ENCODE measurements at places on chromosomes 3 and 15.

DNA sequence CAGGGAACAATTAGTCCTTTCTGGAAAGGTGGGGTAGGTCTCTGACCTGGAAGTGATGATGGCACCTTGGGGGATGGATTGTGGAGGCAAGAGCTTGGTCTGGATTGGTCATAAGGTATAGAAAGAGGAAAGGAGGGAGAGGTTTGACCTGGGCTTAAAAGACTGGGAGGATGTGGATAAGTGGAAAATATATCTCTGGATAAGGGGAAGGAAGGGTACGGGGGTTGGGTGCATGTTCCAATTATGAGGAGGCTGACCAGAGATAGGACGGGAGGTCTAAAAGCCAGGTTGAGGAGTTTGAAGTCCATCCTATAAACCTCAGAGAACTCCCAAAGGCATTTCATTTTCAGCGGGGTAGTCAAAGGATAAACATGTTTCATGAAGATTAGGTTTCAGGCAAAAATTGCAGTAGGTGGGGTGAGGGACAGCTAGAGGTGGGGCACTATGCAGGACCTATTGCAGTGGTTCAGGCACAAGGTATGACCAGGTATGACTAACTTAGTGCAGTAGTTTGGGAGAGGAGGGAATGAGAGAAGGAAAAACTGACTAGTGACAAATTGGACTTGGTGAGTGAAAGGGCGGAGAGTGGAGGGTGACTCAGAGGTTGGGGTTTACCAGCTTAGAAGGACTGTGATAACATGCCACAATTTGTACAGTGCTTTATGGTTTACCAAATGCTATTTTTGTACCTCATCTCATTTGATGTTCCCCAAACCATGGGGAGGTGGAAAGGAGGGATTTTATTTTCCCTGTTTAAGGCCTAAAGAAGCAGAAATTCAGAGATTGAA, 10.7 kb downstream of the PDE8A start:
- no peak for DNase-seq

- no peak for DNase-seq
These were observed 401 bp downstream of the SEC11A start for GRCh38 chr15:84715441-84716035.

DNA sequence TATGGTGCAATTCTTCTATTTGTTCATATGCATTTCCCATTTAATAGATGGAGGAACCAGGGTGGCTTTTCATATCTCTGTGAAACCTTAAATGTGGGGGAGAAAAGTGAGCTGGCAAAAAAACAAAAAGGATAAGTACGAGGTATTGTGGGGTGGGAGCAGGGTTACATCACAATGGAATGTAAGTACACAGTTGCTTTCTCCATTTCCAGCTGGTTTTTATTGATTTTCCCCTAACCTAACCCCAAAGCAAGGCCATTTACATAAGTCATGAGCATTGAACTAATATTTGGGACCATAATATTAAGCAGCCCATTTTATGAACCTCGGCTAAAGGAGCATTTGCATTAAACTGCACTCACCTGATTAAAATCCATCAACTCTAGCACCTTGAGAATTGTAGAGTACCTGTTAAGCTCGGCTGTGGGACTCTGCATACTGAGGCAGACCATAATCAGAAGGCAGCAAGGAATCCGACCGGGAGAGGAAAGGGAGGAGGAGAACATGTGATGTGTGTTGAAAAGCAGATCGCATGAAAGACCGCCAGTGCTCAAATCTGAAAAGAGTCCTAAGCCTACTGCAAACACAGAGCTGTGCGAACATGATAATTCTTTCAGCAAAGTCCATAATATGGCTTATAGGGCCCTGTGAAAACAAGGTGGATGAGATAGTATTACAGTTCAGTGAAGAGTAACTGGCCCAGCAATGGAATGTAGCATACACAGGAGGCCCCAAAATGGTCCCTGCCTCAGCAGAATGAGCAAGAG, 513.4 kb downstream of the FHIT start:
- DNase-seq, result no peak

DNA sequence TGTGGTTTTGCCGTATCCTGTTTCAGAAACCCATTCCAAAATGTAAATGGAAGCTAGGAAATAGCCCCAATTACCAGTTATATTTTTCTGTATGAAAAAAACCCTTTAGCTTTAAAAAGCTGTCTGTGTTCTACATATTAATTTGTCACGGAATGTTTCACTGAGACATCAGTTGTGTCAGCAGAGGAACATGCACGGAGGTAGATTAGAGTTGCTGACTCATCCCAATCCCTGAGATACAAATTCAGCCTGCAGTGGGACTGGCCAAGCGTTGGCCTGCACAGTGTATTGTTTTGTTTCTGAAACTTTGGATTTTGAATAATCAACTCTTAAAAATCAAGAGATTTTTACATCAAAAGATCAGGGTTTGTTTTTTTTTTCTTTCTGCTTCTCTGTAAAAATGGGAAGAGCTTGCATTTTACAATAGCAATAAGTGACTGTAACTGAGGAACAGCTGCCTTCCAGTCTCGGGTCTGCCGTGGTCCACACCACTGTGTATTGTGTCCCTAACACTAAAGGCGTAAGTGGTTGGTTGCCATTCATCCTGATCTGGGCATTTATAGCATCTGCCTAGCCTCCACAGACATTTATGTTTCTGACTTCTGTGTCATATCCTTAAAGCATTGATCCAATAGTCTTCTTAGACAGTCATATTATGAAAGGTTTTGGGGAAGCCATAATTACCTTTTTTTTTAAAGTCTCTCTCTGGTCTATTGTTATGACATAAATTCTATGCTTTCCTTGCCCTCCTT, 218.1 kb downstream of the ADAMTSL3 start:
- no peak for DNase-seq

DNA sequence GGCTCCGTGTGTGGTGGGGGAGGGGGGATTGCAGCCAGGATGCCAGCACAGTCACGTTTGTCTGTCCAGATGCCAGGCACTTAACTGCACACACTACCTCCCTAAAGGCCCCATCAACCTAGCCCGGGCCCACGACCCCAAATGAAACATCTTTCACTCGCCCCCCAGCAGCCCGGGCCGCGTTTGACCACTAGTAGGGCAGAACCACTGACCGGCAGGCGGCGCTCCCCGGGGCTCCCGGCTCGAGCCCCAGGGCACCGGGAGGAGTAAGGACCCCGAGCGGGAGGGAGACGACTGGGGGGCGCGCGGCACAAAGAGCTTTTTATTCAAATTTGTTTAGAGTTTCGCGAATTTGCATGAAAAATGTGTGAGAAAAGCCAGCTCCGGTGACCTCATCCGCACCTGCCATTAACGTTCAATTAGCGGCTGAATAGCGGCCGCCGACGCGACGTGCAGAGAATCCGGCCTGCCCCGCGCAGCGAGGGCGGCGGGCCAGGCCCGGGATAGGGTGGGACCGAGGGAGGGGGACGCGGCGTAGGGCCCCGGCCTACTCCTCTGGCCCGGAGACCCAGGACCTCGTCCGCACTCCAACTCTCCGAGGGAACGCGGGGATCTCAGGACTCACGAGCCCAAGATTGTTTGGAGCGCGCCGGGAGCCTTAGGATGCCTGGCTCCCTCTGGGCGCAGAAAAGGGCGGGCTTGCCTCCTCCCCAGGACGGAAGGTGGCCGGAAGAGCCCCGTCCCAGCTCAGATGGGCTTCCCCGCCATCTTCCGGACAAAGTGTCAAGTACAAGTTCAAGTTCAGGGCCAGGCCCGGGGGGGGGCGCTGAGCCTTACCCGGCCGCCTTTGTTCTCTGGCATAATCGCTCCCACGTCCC, 64.9 kb upstream of the POLG start:
- DNase-seq, result no peak

DNA sequence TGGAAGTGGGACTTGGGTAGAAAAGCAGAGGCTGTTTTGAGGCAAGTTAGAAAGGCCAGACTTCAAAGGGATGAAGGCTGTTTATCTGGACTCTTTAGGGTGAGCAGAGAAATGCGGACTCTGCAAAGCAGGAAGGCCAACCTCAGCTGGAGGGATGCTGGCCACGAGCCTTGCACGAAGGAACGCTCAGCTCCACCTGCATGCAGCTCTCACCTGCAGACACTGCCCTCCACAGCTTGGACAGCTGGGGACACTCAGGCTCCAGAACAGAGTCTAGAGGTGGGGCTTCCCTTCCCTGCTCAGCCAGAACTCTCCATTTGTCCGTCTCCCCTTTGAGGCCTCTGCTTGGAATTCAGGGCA, 229.7 kb downstream of the ADAMTS17 start:
- no peak for DNase-seq

DNA sequence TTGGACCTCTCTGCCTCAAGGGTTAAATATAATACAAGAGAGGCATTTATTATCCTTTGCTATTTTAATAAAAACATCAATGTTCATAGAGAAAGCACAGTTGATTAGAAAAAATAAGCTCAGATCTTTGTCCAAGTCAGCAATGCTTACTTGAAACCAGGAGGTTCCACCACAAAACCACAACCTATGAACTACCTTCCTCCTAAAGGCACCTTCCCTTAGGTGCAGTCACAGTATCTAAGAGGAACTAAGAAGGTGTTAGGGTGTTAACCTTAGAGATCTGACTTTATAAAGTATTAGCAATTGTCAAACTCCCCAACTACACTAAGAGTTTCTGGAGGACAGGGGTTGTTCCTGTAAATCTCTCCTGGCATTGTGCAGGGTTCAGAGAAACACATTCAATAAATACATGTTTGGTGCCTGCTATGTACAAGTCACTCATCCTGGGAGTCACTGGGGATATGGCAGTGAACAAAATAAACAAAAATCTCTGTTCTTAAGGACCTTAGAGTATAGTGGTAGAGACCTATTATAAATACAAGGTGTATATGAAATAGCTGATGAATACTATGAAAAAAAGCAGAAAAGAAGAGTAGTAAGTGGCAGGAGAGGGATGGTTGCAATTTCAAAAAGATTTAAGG, 208.6 kb downstream of the NFKBIZ start:
- no peak for DNase-seq

DNA sequence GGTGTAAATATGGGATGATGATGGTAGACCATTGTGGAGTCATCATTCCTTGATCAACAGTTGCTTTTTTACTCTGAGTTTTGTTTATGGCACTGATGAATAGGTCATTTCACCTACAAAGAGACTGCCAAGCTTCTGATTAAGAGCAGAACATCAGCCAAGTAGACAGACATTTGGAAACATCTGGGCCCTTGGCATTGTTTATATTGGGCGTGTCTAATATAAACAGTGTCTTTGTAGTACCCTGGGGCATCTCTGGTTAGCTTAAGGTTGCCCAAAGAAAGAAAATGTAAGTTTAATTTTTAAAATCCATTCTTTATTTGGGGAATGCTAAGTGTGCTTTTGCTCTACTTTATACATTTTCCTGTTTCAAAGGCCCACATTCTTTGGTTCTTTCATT, 377.0 kb downstream of the FEZF2 start:
- no peak for DNase-seq

GRCh38 chr15:22808240-22808639, 21.8 kb downstream of the NIPA1 start:
- DNase-seq, result no peak

- DNase-seq, result no peak
These were observed 273.3 kb upstream of the ICE2 start for GRCh38 chr15:60751985-60752952.
